Activated gamma-delta T cell (primary cell): ENCODE measurements at places on chromosomes 11 and 22.

DNA sequence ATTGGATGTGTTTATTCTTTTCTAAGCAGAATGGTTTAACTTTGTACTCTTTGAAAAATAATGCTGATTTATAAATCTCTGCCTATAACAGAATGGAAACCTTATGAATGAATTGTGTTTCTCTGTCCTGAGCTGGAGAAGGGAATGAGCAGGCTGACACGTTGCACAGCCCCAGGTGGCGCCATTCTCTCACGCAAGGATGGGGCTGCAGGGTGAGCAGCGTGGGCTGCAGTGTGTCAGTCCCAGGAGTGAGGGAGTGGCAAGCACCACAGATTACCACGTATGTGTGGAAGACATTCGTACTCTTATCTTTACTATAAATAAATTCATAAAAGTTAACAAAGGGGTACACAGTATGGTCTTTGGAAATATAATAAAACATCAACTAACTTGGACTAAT, 33.4 kb downstream of the FDX1 start:
- no peak for DNase-seq

- DNase-seq, result no peak
Measured at GRCh38 chr11:125787827-125788226, at the start of gene PATE3. PATE3 (plus strand) TSS chr11:125788127; CDS start chr11:125788152, 25 bp downstream.

GRCh38 chr11:877565-877964, 33.0 kb downstream of the CHID1 start:
- DNase-seq, result no peak

DNA sequence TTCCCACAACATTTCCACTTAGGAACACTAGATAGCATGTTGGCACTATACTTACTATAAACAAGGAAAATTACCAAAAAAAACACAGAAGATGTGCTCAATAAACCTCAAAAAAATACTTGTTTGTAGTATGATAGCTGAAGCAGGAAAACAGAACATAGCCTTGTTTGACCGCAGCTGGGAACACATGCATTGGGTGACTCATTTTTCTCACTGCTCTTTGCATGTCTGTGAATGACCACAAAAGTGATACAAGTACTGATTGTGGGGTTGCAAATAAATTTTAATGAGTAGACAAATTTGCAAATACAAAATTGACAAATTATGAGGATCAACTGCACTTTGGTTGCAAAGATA, 22.8 kb upstream of the GUCY1A2 start:
- no peak for DNase-seq

GRCh38 chr11:79335681-79336080, 105.1 kb downstream of the TENM4 start:
- DNase-seq, result no peak

DNA sequence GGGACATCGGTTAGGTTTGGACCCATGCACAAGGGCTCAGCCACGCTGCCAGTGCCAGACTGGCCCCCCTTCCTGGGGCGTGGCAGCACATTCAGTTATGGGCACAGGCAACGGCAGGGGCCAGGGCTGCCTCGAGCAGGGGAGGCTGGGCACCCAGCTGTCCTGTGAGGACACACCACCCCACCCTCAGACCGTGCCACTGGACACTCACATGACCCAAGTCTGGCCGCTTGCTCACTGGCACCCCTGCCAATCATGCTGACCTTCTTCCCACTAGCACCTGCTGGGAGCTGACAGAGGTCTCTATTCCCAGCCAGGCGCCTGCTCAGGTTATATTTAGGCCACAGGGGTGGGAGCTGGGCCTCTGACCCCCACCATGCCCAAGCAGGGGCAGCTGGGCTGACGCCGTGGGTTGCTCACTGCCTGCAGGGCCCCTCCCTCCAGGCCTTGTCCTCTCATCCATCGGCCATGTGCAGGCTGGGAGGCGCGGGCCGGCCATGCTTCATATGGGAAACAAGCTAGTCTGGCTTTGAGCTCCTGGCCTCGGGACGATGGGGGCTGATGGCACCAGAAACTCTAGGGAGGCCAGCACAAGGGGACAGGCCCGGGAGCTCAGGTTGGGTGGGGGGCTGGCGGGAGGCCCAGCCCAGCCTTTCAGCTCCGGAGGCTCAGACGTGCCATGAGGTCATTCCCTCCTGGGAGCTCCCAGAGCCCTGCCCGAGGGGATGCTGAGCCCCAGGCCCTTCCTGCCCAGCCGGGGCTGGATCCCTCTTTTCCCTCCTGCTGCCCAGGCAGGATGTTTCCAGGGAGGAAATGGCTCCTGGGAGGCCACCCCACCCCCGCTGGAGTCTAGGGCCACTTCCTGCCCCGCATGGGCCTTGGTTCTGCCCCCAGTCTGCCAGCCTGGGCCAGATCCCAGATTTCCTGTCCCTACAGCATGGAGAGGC, 15.2 kb upstream of the TBX1 start:
- DNase-seq, result no peak

GRCh38 chr11:15653191-15653710, 538.5 kb downstream of the INSC start:
- DNase-seq, result no peak

GRCh38 chr22:44357966-44358465, 45.3 kb upstream of the SHISAL1 start:
- DNase-seq, result no peak
